K562 (cell line): ENCODE measurements at places on chromosomes 12 and 14. TPM values are rescaled to one million over a fixed set of nuclear protein-coding genes. Genes with fewer than 3 reads are reported as not detected.

DNA sequence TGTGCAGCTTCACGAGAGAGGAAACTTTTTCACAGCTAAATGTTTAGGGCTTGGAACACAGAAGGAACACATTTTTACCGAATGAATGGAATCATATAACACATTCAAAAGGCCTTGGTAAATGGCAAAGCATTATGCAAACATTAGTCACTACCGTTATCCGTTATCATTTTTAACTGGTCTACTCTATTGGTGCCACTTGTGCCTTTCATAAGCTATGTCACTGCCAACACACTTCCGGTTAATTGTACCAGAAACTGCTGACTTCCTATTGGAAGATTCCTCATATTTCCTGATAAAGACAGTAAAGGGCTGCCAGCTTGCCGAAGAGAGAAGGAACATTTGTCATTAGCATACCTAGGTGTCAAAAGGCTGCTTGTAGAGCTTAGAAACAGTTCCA is 169.2 kb downstream of the APAF1 start:
- H3K27me3 ChIP-seq: peaks cover 2% of the 10 kb centered on the region
- H3K4me1 ChIP-seq: no peaks in the 10 kb centered on the region
- H3K27ac ChIP-seq: no peak overlapping the region
- H3K4me3 ChIP-seq: no peak overlapping the region
- H3K36me3 ChIP-seq: no peaks in the 10 kb centered on the region
- DNase-seq: no peak

GRCh38 chr12:53205747-53206419 is 1.2 kb downstream of the ITGB7 start:
- H3K27ac ChIP-seq: no peak overlapping the region
- DNase-seq: peak; percentile 32
- peaks cover 24% of the 10 kb centered on the region; the same call in 2 of the 3 replicates for H3K4me1 ChIP-seq
- H3K27me3 ChIP-seq: no peaks in the 10 kb centered on the region
- H3K36me3 ChIP-seq: peaks cover under 1% of the 10 kb centered on the region; the same call in 2 of the 3 replicates
- H3K4me3 ChIP-seq: no peak overlapping the region

DNA sequence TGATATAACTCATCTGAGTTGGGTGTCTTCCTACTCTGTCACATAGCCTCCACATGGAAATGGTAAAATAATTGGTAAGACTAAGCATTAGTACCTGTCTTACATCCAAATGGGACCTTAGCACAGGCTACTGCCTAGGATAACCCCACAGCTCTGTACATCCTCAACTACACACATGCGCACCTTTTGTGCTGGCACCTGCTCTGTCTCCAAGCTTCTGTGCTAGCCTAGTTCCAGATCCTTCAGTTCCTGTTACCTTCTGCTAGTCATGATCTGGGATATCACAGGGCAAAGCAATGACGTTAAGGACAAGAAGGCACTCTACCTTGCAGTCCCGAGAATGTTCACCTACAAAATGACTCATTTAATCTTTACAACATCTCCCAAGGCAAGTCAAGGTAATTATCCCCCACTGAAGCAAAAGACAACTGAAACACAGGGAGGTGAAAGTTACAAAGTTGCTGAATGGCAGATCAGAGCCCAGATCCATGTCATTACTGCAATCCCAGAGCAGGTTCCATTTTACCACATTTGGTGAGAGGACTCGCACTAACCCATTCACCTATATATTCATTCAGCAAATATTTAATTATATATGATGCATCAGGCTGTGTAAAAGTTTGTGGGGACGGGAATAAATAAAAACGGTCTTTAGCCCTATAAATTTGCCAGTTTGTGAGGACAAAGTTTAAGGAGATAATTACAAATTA is 61.7 kb downstream of the PPM1H start:
- H3K36me3 ChIP-seq: peaks cover 4% of the 10 kb centered on the region; the same call in 1 of the 3 replicates
- no peaks in the 10 kb centered on the region for H3K27me3 ChIP-seq

- DNase-seq: no peak
- H3K4me1 ChIP-seq: no peaks in the 10 kb centered on the region
- no peak overlapping the region for H3K4me3 ChIP-seq
- H3K36me3 ChIP-seq: no peaks in the 10 kb centered on the region
- H3K27me3 ChIP-seq: no peaks in the 10 kb centered on the region
- no peak overlapping the region for H3K27ac ChIP-seq
Measured at GRCh38 chr14:71665157-71665556, 267.1 kb upstream of the RGS6 start.

DNA sequence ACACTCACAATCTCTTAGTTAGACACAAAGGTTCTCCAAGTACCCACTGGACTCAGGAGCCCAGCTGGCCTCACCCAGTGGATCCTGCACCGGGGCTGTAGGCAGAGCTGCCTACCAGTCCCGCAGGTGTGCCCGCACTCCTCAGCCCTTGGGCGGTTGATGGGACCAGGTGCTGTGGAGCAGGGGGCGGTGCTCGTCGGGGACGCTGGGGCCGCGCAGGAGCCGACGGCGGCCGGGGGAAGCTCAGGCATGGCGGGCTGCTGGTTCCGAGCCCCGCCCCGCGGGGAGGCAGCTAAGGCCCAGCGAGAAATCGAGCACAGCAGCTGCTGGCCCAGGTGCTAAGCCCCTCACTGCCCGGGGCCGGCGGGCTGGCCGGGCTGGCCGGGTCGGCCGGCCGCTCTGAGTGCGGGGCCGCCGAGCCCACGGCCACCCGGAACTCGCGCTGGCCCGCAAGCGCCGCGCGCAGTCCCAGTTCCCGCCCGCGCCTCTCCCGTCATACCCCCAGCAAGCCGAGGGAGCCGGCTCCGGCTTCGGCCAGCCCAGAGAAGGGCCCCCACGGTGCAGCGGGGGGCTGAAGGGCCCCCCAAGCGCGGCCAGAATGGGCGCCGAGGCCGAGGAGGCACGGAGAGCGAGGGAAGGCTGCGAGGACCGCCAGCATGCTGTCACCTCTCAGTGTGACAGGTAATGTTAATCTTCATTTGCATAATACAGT is 506.8 kb downstream of the LRFN5 start:
- no peaks in the 10 kb centered on the region for H3K36me3 ChIP-seq
- H3K27ac ChIP-seq: no peak overlapping the region
- no peak overlapping the region for H3K4me3 ChIP-seq
- no peaks in the 10 kb centered on the region for H3K4me1 ChIP-seq
- DNase-seq: no peak

KRT82 gene
- total RNA-seq: not detected in 2 replicates

PA2G4 gene
- 463 and 470 TPM in 2 replicates for total RNA-seq
